ENCODE measurements at places on chromosomes 11 and 22.

DNA sequence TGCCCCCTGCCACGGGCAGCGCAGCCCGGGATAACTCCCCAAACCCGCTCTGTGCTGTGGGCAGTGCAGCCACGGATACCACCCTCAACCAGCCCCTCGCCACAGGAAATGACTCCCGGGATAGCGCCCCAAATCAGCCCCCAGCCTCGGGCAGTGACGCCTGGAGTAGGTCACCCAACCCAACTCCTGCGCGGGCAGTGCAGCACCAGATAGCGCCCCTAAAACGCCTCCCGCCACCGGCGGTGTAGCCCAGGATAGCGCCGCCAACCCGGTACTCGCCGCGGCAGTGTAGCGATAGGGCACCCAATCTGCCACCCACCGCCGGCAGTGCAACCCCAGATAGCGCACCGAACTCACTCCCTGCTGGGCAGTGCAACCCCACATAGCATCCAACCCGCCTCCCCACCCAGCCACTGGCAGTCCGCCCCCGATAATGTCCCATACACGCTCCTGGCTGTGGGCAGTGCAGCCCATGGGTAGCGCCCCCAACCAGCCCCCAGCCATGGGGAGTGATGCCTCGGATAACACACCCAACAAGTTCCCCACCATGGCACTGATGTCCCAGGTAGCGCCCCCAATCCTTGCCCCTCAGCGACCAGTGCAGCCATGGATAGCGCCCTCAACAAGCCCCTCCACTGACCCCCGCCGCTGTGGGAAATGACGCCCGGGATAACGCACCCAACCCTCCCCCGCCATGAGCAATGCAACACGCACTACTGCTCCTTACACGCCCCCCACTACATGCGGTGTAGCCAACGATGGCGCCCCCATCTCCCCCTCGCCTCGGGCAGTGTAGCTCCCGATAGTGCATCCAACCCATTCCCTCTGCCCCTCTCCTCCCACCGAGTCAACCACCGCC is 1.5 kb downstream of the RFPL2 start:
- DNase-seq = no peak

- no peak for DNase-seq
These were observed 55.9 kb downstream of the BMAL1 start for GRCh38 chr11:13333456-13333957.

GRCh38 chr22:17972385-17973191 is 51.8 kb downstream of the MICAL3 start:
- DNase-seq = no peak

- DNase-seq = no peak
These were observed 25.5 kb upstream of the GNB1L start for GRCh38 chr22:19879992-19880785.

DNA sequence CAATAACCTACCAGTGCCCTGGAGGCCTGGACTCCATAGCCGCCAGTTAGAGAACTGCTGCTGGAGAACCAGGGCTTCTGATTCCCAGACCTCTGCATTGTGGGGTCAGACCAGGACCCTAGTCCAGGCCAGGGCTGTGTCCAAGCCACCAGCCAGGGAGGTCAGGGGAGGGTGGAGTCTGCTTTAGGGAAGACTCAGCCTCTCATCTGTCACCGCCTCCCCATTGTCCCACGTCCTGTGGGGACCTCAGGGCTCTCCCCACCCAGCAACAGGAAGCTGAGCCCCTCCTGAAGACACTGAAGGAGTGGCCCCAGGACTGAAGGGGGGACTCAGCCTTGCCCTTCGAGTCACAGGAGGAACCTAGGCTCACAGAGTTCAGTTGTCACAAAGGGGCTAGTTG is 41.2 kb downstream of the PDE2A start:
- no peak for DNase-seq

DNA sequence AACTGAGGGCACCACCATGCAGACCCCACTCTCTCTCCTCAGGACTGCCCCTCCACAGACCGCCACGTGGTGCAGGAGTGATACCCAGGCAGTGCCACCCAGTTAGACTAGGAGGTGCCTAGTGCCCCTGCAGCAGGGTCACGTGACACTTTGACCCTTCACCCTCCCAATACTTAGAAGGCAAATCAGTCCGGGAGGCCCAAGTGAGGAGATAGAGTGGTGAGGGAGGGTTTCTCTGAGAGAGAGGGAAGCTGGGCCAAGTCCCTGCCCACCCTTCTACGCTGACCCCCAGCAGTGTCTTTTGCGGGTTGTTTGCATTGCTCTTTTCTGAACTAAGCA is 84.6 kb downstream of the BUD13 start:
- DNase-seq = no peak
